ENCODE measurements at places on chromosomes 2 and 18.

DNA sequence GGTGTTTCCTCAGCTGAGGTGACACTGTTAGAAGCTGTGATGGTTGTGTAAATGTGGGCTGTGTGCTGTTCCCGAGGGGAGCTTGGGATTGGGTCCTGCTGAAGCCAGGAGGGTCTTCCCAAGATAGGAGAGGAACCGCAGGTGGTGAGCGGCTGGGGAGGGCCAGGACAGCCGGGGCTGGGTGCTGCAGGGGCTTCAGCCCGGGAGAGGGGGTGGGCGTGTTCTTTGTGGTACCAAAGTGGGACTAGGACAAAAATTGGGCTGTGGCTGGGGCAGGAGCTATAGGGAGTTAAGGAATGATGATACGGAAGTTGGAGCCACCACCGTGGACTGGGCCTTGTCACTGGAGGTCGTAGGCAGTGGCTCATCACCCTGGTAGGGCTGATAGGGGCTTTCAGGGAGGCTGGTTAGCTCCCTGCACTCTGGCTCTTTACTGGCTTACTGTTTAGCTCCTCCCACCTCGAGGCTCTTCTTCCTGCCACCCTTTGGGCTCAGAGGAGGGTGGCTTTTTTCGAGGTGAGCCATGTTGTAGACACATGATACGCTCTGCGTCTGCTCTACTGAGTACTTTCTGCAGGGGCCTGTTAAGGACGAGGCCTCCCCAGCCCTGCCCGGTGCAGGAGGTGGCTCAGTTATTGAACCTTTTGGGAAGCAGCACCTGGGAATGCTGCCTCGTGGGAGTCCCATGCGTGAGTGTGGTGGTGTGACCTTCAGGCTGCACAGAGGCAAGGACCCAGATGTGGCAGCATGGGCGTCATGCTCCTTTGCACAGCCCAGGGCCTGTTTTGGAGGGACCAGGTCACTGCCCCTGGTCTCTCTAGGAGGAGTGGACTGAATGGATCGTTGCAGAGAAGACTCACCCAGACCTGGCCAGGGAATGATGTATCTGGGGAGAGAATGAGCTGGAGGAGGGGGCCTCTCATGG is 21.6 kb downstream of the ASB1 start:
- no peak for DNase-seq

GRCh38 chr18:31273812-31274527 is 44.0 kb upstream of the DSG1 start:
- DNase-seq: no peak

- DNase-seq: no peak
These were observed 194.0 kb downstream of the BABAM2 start for GRCh38 chr2:28084564-28084963.

DNA sequence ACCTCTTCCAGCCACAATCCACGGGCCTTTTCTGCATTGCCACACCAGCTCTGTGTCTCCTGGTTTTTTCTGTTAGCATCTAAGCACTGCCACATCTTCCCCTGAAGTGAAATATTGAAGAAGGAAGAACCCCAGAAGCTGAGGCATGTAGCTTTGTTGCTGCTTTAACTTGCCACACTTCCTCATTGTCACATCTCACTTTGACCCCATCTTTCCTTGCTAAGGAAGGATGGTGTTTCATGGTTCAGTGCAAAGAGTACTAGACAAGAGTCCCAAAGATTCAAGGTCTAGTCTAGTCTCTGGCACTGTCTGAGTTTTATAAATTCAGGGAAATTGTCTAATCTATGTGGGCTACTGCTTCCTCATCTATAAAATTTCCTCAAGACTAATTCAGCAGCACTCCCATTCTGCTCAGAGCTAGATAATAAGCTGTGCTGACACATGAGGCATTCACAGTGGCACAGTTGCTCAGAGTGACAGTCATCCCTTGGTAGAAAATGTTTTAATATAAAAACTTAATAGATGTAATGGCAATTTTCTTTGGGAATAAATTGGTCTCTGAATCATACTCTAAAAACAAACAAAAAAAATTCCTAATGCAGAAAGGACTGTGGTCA is 483.0 kb upstream of the ID2 start:
- no peak for DNase-seq

- no peak for DNase-seq
These were observed 71.8 kb upstream of the STAM2 start for GRCh38 chr2:152247337-152247695.

- DNase-seq: no peak
These were observed 540.6 kb downstream of the STK39 start for GRCh38 chr2:167706800-167707199.

DNA sequence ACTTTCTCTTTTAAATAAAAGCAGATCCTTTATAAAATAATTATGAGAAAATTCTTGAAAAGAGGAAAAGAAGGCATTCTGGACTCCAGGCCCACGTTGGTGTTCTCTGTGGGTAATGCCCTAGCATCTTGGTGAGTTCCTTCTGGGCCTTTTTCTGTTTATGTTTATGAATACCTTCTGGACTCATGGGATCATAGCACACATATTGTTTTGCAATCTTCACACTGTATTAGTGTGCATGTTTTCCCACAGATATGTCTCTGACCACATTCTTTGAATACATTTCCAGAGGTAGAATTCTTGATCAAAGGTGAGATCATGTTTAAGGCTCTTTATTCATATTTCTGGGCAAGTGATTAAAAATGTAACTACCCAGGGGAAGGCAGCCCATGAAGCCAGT is 15.9 kb downstream of the GLI2 start:
- DNase-seq: no peak

DNA sequence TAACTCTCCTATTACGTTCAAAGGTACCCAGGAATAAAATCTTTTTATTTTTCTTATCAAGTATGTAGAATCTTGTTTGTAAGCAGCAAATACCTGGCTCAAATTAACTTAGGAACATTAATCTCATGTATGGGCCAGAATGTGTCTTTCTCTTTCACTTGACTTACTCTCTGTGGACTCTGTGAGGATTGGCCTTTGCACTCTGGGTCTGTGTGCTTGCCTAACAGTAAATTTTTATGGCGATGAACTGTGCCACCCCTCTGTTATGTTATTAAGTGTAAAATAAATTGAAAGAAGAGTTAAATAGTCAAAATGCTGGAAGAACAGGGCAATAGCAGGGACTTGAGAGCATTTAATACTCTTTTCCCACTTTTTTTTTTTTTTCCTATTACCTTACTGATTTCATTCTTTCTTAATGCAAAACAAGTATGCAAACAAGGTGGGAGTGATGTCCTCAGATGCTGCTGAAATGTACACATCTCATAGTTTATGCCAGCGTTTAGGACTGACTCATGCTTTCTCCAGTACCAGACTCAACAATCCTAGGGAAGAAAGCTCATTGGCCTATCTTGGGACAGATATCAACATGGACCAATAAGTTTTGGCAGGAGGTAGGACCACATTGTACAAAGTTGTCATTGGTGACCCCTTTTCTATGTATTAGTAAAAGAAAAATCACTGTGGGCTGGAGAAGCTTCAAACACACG is 25.5 kb downstream of the LYPD6 start:
- no peak for DNase-seq

GRCh38 chr18:45374236-45374635 is 241.0 kb upstream of the SLC14A2 start:
- no peak for DNase-seq

GRCh38 chr18:52228166-52228565 is 111.8 kb upstream of the DCC start:
- no peak for DNase-seq

GRCh38 chr2:26302846-26303245 is 43.1 kb upstream of the SELENOI start:
- DNase-seq: no peak

GRCh38 chr2:127700527-127701192 is 637 bp upstream of the SFT2D3 start:
- no peak for DNase-seq

GRCh38 chr2:6336752-6337471 is 528.8 kb downstream of the CMPK2 start:
- DNase-seq: no peak

DNA sequence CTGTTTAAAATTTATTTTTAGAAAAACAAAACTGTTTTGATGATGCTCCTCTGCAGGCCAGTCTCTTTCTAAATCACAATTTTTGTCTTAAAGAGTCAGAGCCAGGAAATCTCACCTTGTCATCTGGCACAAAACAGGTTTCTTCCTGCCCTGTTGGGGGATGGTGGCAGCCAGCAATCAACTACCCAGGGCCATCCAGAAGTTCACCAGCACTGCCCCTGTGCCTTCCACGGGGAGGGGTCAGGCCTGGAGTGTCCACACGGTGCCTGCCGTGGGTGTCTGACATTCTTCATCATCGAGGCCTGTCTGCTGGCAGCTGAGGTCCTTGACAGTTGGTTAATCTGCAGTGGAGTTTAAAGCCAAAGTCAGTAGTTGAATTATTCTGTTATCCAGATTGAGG is 40.0 kb upstream of the BMP10 start:
- no peak for DNase-seq

- no peak for DNase-seq
These were observed 164.6 kb downstream of the CAMKMT start for GRCh38 chr2:44526352-44526751.

DNA sequence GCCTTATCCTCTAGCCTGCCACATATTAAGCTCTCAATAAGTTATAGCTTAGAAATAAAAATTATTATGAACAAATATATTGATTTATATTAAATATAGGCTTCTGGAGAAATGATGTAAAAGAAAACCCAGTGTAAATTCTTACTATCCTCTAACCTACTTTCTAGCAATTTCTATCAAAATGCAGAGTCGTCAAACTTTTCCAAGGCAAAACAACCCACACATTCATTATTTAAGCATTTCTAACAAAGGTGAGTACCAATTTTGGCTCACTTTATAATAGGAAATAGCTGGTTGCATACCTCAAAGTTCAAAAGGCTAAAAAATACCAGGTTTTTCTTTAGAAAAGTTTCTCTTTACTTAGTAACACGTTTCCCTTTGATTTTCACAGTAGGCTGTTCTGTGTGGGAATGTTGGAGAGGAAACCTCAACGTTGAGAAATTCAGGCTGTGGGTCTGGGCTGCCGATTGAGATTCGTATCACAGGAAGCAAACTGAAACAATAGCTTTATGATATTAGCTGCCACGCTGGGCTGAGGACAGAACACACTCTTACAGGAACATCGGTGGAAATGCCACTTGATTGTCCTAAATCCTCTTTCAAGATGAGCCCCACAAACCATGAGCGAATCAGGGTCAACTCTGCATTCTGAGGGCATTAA is 53.0 kb downstream of the EPAS1 start:
- no peak for DNase-seq

GRCh38 chr2:20576598-20577115 is 74.2 kb downstream of the HS1BP3 start:
- peak; percentile 12 for DNase-seq

DNA sequence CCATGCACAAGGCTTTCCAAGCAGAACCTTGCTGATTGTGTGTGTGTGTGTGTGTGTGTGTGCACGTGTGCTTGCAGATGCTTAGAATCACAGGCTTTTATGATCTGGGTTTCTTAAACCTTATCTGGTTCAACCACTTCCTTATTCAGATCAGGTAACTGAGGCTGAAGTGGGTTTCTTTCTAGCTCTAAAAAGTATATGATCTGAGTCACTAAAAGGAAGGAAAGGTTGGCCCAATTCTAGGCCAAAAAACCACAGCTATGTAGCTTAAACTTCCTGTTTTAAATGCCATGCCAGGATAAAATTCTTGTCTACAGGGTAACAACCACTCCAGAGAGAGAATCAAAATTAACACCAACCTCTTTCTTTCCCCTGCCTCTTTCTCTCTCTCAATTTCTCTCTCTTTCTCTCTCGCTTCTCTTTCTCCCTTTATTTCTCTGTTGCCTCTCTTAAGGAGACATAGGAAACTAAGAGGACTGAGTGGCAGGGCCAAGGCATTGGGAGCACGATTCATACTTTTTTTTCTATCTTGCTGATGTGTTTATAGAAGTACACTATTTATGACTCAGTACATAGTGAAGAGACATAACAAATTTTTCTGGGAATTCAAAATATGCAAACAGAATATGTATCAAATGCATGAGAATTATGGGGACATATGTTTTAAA is 140.3 kb downstream of the TRIB2 start:
- DNase-seq: no peak

DNA sequence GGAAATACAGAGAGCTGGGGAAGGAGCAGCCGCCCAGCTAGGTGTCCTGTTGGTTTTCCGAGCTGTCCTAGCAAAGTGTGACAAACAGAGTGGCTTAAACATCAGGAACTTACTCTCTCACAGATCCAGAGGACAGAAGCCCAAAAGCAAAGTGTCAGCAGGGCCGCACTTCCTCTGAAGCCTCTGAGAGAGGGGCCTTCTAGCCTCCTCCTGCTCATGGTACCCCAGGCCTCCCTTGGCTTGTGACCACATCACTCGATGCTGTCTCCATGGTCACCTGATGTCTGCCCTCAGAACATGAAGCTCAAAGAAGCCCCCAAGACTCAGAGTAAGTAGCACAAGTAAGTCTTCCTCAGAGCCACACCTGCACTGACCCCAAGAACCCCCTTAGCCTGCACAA is 650.5 kb upstream of the ID2 start:
- no peak for DNase-seq

GRCh38 chr2:54065411-54065810 is 50.0 kb upstream of the ACYP2 start:
- DNase-seq: no peak

- DNase-seq: no peak
These were observed 14.9 kb downstream of the VAPA start for GRCh38 chr18:9928646-9929259.

DNA sequence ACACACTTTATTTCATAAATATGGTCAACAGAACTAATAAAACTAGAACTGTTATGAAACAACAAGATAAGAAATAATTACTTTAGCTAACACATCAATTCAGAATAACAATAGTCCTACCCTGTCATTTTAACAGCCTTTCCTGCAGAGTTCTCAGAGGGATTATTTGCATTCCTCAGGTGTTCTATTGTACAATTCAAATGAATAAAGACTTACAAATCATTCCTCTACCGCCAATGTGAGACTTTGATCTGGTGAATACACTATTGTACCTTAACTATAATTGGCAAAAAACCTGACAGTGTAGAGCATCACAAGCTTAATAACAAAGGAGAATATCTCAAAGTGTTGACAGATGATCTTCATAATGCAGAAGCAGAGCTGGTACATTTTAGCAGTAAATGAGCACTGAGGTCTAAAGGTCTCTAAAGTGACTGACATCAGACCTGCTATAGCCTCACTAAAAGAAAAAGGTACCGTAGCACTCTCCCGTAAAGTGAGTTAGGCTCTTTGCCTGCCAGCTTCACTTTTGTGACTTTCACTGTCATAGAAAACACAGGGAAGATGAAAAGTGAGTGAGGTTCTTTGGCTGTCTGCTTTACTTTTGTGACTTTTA is 118.8 kb upstream of the SP3 start:
- DNase-seq: no peak

GRCh38 chr18:50183556-50183955 is 11.4 kb downstream of the MYO5B start:
- no peak for DNase-seq

DNA sequence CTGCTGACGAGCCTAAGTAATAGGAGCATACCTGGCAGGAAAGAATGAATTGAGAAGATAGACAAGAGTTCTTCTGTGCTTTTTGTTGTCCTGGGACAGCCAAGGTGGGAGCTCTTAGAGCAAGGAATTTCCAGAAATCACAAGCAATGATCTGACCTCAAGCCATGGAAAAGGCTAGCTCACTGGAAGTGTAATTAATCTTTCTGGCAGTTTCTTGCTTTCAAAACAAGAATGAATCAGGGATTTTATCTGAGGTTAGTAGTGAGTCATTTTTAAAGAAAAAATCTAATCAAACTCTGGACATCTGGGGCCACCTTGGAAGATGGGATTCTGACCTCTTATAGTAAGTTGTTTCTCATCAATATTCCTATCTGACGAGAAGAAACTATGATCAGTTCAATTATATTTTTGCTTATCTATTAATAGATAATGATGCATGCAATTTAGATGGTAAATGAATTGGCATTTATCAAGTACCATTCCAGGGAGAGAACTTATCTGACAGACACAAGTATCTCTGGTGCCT is 98.0 kb downstream of the ADCYAP1 start:
- no peak for DNase-seq
